Stimulated activated naive CD4-positive, alpha-beta T cell treated with Interleukin-2 at 50 U/mL for 16 hours (primary cell): ENCODE measurements at places on chromosomes 2 and 18.

GRCh38 chr2:236657215-236657614, 87.6 kb downstream of the ACKR3 start:
- DNase-seq = no peak

DNA sequence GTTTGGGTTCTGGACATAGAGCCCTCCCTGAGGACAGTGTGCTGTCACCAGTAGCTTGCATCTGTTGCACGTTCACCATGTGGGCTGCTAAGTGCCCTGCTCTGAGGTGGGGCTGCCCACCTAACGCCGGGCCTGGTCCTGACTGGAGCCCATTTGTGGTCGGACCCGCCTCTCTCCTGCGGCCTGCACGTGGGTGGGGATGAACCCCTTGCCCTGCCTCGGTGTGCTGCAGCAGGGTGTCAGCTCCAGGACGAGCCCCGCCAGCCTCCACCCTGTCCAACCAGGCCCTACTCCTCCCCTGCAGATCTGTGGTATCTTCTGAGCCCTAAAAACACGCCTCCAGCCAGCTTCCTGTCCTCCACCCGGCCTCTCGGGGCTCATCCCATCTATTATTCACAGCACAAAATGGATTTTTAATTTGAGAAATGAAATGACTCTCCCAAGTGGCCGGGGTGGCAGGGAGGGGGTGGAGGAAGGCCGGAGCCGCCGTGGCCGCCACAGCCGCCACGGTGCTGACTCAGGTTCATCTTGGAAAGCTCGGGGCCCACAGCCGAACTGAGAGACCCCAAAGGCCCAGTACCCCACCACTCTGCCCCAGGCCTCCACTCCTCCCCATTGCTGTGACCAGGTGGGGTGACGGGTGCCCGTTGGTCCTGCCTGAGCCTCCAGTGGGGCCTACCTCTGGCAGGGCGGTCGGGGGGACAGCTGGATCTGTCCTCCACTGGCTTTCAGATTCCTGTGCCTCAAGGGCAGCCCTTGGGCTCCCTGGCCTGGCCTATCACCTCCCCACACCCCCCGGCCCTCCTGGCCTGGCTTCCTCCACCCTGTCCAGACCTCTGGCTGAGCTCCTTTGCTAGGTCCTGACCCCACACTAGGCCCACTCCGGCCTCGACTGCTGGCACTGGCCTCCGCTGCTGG, 2.8 kb upstream of the ECEL1 start:
- no peak for DNase-seq

DNA sequence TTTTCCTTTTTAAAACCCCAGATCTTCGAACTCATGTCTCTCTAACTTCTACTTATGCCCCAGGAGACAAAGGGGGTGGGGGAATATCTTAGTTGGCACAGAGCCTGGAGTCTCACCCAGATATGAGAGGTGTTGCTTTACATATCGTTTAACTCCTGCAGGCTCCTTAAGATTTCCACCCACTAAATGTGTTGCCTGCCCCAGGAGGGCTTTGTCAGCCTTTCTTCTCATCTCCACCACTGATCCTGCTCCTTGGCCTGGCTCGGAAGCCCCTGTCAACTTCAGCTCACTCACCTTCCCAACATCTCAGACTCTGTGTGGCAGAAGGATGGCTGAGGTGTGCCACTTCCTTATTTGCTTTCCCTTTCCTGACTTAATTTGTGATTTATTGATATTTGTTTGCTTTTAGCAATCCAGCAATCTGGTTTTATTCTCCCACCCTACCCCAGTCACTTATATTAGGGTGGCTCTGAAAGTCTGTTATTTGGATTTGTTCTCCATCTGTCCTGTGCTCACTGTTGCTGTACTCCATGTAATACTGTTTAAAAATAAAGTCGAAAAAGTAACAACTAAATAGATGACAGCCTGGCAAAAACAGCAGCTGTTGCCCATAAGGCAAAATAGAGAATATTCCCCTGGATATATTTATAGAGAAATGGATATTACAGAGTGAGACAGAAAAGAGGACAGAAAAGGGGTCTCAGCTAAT, 200.6 kb downstream of the ZBTB7C start:
- no peak for DNase-seq

DNA sequence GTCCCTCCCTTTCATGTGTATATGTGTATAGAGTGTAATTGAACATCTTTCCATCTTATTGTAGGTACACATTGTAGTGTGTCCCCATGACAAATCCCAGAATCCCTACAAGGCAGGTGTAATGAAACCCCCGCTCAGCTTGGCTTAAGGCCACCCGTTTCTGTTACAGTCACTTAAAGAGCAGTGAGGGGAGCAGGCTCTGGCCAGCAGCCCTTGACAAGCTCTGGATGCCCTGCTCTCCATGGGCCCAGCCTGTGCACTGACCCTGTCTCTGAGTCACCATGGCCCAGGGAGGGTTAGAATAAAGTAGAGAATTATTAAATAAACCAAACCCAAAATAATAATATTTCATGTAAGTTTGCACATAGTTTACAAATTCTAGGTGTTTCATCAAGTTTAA, 17.2 kb upstream of the MAL start:
- no peak for DNase-seq

- no peak for DNase-seq
These were observed 39.6 kb upstream of the SERPINE2 start for GRCh38 chr2:224078656-224079055.

DNA sequence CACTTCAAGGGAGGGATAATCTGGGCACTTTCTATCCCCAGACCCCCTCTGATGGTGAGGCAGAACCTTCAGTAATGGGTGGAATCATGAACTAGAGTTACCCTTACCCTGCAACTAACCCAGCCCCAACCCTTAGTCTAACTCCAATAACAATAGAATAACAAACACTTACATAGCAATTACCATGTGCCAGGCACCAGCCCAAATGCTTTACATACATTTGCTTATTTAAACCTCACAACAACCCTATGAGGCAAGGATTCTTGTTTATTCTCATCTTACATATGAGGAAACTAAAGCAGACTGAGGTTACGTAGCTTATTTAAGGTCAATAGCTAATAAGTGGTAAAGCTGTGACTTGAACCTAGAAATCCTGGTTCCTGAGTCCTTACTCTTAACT, 132.8 kb downstream of the CYP26B1 start:
- DNase-seq = no peak

DNA sequence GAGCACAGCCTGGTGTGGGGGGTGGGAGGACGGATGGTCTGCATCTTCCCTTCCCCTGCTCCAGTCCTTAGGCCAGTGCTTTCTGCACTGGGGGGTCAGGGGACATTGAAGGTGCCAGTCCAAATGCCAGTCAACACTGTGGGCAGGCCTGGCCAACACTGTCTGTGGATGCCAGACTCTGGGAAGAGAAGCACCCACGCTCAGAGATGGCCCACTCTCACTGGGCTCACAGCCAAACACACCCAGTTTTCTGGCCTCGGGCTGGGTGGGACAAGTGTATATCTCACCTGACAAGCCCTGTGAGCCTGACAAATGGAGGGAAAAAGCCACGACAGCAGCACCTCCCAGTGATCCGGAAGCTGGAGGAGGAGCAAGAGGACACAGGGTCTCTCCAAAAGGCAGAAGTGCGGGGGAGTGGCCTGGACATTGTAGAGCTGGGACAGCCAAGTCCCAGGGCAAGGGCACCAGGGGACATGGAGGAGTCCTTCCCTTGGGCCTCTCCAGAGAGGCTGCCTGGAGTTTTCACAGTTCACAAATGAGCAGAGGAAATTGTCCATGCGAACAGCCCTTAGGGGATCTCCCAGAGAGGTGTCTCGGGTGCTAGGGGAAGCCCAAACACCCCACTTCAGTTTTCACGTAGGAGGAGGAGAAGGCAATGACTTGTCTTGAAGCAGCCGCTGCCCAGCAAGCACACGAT, 79.3 kb downstream of the SDC1 start:
- DNase-seq = no peak

DNA sequence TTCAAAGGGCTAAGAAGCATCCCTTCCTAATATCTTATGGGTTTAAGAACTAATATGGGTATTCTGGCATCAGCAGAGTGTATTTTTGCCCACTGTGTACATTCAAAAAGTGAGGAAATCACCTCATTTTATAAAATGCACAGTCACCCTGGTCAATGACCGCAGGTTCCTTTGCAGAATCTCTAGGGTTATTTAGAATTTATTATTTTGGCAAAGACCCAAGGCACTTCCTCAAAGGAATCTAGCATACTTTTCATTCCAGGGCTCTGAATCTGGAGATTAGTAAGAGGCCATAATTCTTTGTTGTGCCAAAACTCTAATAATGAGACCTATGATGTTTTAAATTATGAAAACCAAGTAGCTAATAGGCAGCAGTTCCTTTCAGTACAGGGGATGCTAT, 27.2 kb upstream of the CDH2 start:
- no peak for DNase-seq

DNA sequence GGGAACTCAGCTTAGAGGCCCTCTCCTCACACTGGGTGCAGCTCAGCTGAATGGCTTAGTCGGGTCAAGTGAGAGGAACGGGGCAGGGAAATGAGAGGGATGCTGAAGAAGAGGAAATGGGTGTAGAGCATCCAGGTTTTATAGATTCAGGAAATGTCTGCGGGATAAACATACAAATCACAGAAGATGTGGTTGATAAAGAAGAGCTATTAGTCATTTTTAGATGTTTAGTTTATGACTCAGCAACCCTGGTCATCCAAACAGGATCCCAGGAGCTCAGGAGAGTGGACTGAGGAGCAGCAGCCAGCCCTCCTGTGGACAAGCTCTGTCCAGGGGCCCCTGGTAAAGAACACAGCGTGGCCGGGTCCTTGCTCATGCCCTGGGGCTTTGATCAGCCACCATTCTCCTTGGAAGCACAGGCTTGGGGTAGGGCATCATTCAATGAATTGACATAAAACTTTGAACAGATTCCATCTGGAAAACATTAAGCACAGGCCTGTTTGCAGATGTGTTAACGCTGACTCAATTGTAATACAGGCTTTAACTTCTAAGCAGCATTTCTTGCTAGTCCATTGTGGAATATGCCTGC, 83.0 kb downstream of the NPAS2 start:
- DNase-seq = no peak

GRCh38 chr2:129400826-129401225, 578.6 kb upstream of the RAB6C start:
- no peak for DNase-seq

DNA sequence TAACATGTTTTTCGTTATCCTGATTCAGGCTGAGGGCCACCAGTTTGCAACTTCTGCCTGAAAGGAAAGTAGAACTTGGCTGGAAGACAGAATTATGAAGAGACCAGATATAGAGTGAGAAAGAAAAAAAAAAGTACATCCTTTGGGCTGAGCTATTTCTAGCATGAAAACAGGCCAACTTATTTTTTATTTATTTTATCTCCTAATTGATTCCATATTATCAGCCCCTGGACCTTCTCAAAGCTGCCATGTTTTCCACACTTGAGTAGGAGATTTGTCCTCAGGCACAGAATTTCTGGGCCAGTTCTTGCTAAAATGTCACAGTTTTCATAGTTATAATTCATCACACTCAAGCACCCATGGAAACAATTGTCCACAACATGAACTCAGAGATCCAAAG, 586.8 kb upstream of the CNTNAP5 start:
- DNase-seq = no peak

DNA sequence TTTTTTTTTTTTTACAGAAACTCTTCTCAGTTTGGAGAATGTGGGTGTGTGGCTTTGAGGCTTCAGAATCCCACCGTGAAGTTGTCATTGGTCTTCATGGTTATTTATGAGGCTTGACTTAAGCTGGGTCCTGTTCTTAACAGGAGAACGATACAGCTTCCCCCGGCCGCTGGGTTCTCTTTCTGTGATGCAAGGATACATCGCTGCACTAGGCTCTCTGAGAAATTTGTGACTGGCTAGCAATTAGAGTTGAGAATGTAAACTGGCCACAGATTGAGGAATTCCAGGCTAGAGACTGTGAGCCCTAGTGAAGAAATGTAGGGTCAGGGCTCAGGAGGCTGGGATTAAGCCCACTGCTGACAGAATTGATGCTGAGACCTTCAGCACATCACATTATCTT, 29.8 kb downstream of the MGAT5 start:
- DNase-seq = no peak

GRCh38 chr2:47043142-47043890, 111.8 kb downstream of the STPG4 start:
- no peak for DNase-seq

- no peak for DNase-seq
These were observed 1.4 kb downstream of the ELP2 start for GRCh38 chr18:36130883-36131653.

DNA sequence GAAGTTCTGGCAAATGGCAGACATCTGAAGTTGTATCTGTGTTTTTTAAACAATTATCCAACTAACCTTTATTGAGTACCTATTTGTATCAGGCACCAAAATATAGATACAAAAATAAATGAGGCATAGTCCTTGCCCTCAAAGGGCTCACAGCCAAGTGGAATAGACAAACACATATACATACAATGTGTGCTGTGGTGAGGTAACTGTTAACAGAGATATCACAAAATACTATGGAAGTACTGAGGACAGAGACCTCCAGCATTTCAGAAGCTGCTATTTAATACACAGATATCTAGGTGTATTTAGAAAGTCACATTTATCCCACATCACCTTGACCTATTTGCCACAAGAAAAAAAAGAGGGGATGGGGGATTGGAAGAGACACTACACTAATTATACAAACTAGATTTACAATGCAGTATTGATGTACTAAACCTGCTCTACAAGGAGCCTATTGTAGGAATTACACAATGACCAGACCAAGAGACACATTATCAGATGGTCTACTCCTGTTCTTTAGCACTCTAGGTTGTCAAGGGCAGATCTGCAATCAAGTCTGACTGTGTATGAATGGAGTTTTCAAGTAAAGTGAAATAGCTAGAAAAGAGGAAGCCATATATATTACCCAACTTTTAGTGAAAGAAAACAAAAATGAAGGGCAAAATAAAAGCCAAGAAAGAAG, 62.2 kb downstream of the SPIRE1 start:
- no peak for DNase-seq

- no peak for DNase-seq
These were observed 23.9 kb upstream of the SLC66A3 start for GRCh38 chr2:11131166-11131920.

- DNase-seq = no peak
These were observed 182.5 kb downstream of the ANKRD44 start for GRCh38 chr2:197128126-197128525.

GRCh38 chr2:10598501-10598900, 91.3 kb downstream of the NOL10 start:
- DNase-seq = no peak

DNA sequence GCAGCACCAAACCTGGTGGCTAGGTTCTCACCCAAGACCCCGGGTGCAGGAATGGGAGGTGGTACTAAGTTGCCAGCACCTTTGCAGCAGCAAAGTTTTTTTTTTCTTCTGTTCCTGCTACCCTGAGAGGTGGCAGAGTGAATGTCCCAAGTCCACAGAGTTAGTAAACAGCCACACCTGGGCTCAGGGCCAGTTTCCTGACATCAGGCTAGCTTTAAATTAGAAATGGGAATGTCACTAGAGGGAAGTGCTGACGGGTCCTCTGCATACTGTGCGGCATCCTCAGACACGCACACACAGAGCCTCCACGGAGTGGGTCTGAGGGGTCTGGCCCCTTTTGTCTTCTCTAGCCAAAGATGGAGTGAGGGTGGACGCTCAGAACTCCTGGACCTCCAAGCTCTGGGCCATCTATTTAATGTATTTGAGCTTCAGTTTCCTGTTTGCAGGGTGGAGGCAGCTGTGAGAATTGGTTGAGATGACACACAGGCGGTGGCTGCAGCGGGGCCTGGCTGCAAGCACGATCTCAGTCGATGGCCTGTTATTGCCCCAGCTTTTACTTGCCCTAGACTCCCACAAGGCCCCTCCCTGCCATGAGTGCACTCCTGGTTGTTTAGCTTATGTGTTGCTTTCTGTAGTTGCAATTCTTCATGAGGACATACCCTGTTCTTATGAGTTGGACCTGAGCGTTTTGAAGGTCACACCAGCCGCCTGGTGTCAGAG, 751.4 kb upstream of the HS6ST1 start:
- no peak for DNase-seq
